Sciatic nerve (tissue), 2 donors: ENCODE measurements at places on chromosomes 1 and 21.

DNA sequence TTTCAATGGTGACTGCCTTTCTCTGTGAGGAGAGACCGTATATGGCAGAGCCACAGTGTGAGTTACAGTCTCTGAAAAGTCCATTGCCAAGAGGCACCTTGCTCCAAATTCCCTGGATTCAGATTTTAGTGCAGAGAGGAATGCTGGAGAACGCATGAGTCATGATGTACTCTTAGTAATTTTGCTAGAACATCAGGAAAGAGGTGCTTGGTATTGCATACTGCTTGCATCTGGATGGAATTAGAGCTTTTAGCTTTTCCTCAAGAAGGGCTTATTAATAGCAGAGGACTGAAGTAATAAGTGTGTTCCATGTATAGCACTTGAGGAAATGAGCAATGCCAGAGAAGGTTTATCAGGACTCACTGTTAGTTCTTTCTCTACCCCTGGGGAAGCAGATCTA lies 40.5 kb upstream of the AKT3 start:
- no peak for DNase-seq

GRCh38 chr1:197521118-197521739 lies 253.2 kb downstream of the CRB1 start:
- DNase-seq, result no peak

GRCh38 chr1:113396102-113396501 lies 5.8 kb downstream of the MAGI3 start:
- DNase-seq, result no peak

DNA sequence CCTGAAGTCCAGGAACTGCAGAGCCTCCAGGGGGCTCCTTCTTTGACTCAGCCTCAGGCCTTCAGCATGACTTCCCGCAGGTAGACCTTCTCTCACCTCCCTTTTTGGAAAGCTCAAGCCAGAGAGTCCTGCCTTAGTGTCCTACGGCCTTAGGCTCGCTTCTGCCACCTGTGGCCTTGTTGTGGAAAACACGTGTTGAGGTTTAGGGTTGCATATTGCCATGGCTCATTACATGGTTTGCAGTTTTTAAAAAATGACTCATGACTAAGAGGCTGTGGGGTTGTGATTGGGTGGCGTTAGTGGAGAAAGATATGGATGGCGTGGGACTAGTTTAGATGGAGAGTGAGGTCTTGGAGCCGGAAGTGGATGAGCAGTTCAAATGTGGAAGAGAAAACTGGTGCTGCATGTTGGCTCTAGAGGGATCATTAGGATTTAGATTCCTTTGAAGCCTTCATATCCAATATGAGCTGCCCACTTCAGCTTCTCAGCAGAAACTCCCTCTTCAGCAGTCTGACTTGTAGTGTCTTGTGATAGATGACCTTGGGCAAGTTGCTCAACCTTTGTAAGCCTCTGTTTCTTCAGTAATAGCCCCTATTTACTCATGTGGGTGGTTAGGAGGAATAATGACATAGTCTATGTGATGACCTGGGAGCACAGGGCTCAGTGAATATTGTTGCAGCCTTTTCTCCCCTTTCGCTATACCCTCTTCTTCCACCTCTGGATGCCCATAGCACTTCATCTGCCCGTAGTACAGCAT lies 6.5 kb upstream of the FGGY start:
- DNase-seq, result no peak

DNA sequence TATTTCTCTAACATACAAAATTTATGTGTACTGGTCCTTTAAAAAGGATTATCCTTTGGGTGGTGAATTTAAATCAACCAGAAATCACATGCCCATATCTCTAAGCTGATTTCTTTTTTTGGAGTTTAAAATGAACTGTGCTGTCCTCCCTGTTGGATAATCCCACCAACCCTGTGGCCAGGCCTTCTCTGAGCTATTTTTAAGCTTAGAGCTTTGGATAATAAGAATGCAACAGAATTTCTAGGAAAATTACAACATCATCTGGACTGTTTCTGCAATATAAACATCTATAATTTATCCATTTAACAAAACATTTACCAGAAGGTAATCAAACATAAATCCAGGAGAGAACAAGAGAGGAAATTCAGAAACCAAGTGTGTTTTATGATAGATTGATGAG lies 88.3 kb downstream of the LRRC40 start:
- no peak for DNase-seq

DNA sequence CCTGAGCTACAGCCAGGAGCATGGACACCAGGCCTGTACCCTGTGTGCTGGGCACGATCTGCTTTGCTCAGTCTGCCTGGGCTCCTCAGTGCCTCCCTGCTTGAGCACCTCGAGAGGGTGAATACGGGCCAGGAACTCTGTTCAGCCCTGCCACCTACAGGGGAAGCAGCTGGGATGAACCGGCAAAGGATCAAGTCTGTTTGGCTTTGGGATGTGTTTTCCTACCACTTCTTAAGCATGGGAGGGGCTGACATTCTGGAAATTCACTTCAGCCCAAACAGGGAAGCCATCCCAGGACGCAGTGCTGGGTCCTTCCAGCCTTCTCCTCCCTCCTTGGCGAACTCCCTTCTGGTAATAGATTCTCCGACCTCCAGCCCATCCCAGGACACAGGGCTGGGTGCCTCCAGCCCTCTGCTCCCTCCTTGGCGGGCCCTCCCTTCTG lies 55.8 kb upstream of the SELENON start:
- DNase-seq, result peak; percentile 79
